ENCODE measurements at places on chromosomes 5 and 9.

GRCh38 chr5:64811050-64811640, 42.4 kb downstream of the CWC27 start:
- peak; percentile 4 for DNase-seq

- DNase-seq, result peak; percentile 52
Measured at GRCh38 chr9:13088720-13089427, 190.6 kb downstream of the MPDZ start.

- DNase-seq, result no peak
Measured at GRCh38 chr9:76634356-76635054, 129.7 kb upstream of the PCA3 start.

GRCh38 chr5:125578551-125578950, 832.1 kb upstream of the ZNF608 start:
- DNase-seq, result no peak

DNA sequence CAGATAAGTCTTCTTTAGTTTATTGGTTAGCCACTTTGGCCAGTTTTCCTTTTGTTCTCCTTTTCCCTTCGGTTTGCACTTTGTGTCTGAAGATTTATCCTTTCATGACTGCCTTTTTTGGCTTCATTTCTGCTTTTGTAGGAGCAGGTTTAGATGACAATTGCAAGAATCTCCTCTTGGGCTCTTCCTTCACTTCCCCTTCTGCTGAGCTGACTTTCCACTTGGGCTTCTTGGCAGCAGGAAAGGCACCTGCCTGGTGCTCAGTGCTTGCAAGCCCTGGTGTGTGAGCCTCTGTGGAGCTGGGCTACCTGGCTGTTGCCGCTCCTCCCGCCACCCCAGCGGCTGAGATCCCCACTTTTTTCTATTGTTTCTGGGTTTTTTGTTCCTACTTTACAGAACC, 7.3 kb downstream of the CCDC112 start:
- no peak for DNase-seq

GRCh38 chr5:75640826-75641225, 29.6 kb downstream of the ANKDD1B start:
- no peak for DNase-seq

DNA sequence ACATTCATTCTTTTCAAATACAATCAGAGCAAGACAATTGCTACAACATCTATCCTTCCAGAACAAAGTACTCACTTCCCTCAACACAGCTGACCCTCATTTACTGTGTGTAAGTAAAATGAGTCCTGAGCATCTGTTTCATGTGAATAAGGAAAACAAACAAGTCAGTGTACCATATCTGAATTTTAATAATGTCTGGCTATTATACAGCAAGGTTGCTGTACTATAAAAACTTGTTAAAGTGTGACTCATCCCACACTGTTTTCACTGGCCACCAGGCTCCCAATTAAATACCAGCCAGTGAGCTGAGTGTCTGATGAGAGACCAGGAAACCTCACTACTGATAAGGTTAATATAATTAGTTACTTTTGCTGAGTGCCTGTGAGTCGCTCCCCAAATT, 339.8 kb downstream of the AGTPBP1 start:
- no peak for DNase-seq

DNA sequence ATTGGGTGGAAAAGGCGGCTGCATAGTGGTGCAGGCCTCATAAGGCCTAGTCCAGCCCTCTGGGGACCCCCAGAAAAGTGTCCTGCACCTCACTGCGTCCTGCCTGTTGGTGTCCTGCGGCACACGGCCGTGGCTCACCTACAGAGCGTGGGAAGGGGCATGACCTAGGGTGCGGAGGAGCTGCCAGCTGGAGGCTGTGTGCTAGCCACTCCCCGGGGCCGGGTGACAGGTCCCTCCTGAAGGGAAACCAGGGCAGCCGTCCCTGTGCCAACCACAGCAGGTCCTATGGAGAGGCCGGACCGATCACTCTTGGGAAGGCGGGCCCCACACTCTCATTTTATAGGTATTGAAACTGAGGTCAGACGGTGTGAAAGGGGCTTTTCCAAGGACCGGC, 150.7 kb downstream of the RXRA start:
- DNase-seq, result no peak

DNA sequence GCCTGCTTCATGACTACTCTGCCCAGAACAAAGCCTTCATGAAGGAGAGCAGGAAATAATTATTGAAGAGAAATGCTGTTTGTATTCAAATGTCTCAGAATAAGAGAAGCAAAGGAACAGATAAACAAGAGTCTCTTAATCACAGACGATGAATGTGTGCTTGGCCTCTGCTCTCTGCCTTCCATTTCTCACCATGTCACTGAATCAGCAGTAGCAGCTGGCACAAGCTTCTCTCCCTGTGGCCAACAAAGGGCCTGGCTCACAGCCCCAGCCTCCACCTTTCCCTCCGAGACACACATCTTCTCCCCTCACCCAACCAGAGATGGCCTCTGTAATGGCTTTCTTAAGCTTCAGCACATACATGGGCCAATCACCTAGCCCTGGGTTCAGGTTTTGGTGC, 128.1 kb upstream of the SLIT3 start:
- no peak for DNase-seq

DNA sequence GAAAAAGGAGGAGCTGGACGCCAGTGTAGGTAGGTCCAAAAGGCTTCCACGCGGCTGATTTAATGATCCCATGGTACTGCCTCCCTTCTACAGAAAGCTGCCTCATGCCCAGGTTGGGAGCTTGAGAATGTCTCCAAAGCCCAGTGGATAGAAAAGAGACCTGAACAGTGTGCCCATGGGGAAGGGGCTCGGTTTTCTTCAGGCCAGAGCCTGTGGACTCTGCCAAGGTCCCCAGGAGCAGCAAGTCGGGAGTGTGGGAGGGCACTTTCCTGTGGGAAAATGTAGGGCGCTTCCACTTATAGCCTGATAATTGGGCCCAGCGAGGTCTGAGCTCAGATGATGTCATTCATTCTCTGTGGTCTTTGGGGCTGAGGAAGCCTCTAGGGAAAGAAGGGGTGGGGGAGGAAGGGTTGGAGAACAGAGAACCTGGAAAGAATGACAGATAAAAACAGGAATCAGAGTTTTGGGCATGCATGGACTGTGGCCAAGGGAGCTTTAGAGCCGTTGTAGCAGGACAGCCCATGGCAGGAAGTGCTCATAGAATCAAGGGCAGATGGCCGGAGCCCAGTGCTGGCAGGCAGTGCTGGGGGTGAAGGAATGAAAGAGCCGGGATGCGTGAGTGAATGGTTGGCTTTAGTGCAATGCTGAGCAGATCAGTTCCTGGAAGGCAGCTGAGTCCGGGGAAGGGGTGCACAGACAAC, 42.5 kb upstream of the SH3PXD2B start:
- no peak for DNase-seq

GRCh38 chr5:115419846-115420585, 123.6 kb upstream of the CCDC112 start:
- DNase-seq, result no peak

- no peak for DNase-seq
Measured at GRCh38 chr5:179319741-179320281, 25.4 kb downstream of the ADAMTS2 start.

DNA sequence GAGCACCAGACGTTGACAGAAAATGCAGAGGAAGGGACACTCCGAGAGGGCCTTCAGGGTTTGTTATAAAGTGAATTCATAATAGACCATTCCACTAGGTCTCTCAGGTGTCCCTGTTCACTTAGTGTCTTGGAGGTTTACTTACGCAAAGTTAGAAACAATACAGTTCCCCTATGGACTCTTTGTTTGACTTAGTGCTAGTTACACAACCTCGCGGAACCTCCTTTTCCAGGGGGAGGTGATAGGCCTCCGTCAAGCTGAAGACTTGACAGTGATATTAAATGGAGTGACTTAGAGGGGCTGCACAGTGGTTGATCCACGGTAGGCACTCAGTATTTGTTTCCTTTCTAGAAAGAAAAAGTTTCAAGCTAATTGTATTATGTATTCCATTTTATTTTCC, 1.3 kb downstream of the CCT5 start:
- no peak for DNase-seq

DNA sequence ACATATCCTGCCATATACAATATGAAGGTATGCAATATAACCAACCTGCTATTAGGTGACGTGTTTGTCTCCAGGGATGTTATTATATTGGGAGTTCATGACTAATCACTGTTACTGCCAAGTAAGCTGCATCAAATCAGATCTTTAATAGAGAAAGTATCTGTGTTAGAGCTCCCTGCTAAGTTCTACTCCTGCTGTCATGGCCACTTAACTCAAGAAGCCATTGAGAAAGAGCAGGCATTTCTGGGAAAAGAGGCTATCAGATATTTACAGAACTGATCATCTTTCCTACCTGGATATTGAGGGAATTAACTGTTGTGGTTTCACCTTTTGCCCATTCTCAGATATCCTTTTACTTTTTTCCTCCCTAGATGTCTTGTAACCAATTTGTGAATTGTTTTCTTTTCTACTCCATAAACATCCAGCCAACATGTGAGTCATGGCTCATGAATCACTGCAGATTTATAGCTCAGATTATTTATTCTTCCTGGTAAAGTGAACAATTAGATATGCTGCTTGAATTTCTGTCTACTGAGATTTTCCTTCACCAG, 634.8 kb upstream of the FAM174A start:
- DNase-seq, result no peak

DNA sequence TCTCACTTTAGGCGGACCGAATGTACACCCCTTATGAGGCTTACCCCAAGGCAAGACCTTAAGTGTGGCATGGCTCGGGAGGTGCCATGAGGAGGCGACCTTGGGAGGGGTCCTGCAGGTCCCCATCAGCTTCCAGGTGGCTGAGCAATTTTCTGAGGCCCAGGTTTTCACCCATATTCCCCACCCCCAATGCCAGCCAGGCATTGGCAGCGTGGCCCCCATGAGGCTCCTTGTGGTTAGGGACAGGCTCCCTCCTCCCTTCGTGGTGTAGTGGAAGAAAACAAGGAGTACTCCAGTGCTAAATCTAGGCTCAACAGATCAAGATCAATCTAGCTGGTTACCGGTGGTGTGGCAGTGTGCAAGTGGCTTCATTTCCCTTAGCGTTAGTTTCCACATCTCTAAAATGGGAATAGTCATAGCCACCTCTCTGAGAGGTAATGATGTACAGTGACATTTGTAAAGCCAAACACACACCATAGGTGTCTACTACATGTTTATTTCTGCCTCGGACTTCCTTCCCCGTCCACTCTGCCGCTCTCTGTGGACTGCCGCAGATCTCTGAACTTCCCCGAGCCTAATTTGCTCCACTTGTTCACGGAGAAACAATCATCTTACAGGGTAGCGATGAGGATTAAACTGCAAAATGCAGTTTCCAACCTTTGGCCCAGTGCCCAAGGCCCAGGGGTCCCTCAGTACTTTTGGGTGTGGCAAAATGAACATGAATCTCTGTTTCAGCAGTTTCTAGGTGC, 8.4 kb downstream of the LHX2 start:
- no peak for DNase-seq

DNA sequence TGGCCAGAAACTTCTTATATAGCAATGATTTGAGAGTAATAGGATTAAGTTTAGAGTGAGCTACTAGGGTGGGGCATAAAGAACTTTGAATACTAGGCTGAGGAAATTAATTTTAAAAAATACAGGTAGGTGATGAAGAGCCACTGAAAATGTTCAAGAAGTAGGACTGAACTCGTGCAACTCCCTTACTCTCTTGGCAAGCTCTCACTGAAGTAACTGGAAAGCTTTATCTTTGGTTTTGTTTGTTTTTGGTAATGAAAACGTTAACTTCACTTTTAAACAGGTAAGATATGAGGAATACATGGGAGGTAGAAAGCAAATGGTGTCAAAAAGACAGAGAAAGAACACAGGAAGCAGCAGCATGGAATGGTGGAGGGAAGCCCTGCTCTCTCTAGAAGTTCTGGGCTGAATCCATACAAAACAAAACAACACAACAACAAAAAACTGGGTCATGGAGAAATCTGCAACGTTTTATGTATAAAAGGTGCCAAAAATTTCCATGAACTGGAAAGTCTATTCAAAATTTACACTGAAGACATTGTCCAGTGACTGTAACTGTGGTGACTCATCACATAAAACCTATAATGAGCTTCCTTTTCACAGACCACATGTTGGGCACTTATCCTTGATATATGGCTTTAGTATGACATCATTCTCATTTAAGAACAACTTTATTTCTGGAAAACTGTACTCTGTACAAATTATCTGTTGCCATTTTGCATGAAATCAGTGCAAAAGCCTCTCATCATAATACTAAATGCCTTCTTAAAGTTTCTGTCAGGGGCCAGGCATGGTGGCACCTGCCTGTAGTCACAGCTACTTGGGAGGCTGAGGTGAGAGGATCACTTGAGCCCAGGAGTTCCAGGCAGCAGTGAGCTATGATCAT, 91.2 kb upstream of the CHD1 start:
- DNase-seq, result no peak

GRCh38 chr5:157509587-157509986, 49.6 kb downstream of the NIPAL4 start:
- DNase-seq, result no peak

DNA sequence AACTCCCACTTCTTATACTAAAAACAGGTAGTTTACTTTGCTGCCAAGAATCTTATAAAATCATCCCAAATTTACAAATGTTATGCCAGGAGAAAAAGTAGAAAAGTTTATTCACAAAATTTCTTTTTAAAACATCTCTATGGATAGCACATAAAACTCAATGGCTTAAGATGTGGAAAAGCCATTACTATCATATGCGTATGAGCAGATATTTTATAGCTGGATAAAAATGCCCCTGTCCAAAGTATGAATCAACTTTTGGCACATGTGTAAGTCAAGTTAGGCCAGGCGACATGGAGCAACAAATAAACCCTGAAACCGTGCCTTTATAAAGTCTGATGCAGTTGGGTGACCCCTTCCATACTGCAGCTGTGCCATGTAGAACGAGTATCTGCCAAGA, 38.6 kb upstream of the FBP1 start:
- DNase-seq, result no peak

GRCh38 chr9:72788966-72789735, 163.7 kb downstream of the ALDH1A1 start:
- DNase-seq, result no peak

All from hematopoietic multipotent progenitor cell (in vitro differentiated cells).